ENCODE measurements at places on chromosomes 1 and 21.
A peak's percentile ranks its signal among the peaks of the same experiment; 100 is the strongest.

DNA sequence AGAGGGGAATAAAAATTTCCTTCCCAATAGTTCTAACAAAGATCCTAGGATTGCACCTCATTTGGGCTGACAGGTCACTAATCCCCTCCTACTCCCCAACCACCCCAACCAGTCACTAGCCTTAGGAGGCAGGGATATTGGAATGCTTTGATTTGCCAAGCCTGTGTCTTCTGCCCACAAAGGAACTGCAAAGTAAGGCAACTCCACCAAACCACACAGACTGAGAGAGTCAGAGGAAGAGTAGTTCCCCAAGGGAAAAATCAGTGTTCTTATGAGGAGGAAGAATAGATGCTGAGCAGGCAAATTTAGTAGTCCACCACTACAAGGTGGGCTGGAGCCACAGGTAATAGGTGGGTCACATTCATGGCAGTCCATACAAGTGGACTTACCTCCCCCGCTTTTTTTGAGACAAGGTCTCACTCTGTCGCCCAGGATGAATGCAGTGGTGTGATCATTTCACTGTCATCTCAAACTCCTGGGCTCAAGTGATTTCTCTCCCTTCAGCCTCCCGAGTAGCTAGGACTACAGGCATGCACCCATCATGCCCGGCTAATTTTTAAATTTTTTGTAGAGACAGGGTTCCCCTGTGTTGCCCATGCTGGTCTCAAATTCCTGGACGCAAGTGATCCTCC, 3.7 kb upstream of the TMEM39B start:
- no peak for DNase-seq

DNA sequence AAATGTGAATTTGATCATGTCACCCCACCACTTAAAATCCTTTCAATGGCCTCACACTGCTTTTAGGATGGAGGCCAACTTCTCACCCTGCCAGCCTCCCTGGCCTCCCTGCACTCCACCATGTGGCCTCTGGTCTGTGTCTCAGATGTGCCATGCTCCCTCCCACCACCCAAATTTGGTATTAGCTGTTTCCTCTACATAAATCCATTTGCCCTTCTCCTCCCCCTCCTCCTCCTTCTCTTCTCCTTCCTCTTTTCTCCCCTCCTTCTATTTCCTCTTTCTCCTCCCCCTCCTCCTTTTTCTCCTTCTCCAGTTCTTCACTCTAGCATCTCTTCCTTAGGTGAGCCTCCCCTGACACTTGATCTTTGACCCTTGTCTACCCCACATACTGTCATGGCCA, 16.7 kb upstream of the GUCA2B start:
- no peak for DNase-seq

GRCh38 chr1:3774276-3774945, 1.9 kb downstream of the SMIM1 start:
- no peak for DNase-seq

DNA sequence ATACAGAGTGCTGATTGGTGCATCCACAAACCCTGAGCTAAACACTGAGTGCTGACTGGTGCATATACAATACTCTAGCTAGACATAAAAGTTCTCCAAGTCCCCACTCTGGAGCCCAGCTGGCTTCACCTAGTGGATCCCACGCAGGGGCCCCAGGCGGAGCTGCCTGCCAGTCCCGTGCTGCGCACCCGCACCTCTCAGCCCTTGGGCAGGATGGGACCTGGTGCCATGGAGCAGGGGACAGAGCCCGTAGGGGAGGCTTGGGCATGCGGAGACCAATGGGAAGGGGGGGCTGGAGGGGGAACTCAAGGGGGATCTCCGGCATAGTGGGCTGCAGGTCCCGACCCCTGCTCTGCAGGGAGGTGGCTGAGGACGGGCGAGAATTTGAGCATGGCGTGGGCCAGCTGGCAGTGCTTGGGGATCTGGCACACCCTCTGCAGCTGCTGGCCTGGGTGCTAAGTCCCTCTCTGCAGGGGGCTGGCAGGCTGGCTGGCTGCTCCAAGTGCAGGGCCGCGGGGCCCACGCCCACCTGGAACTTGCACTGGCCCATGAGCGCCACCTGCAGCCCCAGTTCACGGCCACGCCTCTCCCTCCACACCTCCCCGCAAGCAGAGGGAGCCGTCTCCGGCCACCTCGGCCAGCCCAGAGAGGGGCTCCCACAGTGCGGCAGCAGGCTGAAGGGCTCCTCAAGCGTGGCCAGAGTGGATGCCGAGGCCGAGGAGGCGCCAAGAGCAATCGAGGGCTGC, 104.9 kb downstream of the NTMT2 start:
- DNase-seq: no peak

- DNase-seq: no peak
Observed at GRCh38 chr1:20379075-20379474, 88.4 kb downstream of the VWA5B1 start.

GRCh38 chr21:38621132-38621531, 122.9 kb upstream of the ERG start:
- no peak for DNase-seq

- DNase-seq: no peak
Observed at GRCh38 chr1:184418652-184419349, 32.0 kb downstream of the C1orf21 start.

- no peak for DNase-seq
Observed at GRCh38 chr1:74773582-74773981, 40.6 kb downstream of the TYW3 start.

DNA sequence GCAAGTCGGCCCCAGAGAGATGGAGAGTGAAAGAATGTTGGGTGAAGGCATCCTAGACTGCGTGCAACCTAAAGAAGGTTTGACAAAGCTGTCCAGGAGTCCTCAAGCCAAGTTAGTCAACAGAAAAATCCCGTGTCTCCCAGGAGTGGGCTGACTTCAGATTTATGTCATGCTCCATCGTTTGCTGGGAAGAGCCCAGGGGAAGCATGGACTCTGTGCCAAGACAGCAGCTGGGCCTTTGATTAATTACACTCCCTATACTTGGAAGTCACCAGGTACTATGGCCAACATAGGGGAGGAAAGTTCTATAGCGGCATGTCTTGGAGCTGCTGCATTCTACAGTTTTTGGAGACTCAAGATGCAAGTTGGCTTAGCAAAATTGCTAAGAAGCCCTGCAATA, 247.4 kb downstream of the KAZN start:
- DNase-seq: no peak

DNA sequence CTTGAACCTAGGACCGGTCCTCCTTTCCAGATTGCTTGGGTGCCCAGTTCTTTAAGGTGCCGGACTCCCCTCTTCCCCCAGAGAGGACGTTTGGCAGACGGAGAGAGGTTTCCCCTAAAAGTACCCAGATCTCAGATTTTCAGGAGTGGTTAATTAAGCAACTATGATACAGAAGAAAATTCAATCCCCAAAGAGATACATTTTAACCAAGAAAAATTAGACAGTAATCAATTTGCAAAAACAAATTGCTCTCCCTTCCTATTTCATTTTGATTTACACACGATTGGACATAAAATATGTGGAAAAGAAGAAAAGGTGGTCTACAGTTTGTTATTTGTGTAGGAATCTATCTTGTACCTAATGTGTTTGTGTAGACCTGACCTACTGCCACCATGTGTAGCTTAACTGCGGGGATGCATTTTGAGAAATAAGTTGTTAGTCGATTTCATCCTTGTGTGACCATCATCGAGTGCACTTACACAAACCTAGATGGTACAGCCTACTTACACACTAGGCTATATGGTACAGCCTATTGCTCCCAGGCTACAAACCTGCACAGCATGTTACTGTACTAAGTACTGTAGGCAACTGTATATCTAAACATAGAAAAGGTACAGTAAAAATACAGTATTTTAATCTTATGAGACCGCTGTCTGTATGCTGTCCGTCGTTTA, 755 bp downstream of the RPAP2 start:
- no peak for DNase-seq

GRCh38 chr1:172449585-172450523, 6.0 kb upstream of the PIGC start:
- DNase-seq: no peak

- peak; percentile 53 for DNase-seq
Observed at GRCh38 chr1:176374967-176375569, 87.9 kb upstream of the PAPPA2 start.

DNA sequence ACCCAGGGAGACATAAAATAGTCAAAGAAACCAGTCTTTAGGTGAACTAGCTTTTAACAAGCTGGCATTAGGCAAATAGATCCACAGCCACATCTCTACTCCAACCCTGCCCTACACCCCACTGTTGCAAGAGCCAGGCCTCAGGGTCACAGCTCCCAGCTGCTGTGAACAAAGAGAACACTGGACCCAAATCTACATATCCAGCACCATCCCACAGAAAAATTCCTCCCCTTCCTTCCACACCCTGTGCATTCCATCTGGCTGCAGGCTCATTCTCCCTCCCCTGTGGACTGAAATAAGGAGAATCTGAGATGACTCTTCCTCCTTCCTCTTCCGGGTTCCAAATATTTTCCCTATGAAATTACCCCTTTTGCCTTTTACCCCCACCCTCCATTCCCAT, 23.2 kb downstream of the DLGAP3 start:
- DNase-seq: no peak

- DNase-seq: no peak
Observed at GRCh38 chr1:230270185-230270558, 156.0 kb downstream of the PGBD5 start.

DNA sequence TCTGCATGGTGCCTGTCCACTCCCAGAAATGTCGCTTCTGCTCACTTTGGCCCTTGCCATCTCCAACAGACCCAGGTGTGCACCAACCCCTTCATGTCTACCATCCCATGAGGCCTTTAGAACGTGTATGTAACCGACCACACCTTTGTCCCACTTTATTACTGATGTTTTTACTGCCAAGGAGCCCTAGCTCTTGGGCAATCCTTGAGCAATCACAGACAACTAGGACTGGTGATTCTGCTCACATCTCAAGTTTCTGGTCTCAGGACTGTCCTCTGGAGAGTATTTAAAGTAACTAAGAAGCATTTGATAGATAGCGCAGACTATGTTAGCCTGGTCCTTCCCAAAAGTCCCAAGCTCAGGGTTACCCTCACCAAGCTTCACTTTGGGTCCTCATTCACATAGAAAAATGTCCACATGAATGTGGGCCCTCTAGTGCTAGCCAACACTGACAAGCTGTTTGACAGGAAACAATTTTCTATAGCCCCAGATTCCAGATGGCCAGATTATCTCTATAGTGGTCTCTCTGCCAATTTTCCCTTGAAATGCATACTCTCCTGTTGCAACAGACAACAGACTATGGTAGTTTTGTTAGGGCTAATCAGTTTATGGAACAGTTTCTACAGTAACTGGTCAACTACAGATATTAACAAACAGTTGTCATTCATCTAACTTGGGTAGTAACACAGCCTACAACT, 6.9 kb upstream of the TMEM81 start:
- no peak for DNase-seq

DNA sequence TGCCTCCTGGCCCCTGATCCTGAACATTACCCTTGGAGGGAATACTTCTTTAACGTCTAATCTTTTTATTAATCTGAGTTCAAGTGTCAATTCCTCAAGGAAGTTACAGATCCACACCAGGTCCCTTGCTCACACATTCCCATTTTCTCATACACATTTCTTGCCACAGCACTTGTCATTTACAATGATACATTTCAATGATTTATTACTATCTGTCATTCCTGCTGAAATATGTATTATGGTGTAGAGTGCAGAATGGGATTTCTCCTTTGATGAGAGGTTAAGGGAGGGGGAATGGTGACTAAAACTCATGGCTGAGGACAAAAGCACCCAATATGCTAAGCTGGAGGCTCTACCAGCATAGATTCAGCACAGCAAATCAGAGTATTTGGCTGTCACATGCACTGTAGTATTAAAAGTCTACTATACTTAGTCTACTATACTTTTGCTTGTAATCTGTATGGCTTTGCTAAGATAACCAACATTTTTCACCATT, 982.5 kb downstream of the TTLL7 start:
- DNase-seq: no peak

GRCh38 chr1:230186003-230186863, 119.2 kb downstream of the GALNT2 start:
- no peak for DNase-seq

DNA sequence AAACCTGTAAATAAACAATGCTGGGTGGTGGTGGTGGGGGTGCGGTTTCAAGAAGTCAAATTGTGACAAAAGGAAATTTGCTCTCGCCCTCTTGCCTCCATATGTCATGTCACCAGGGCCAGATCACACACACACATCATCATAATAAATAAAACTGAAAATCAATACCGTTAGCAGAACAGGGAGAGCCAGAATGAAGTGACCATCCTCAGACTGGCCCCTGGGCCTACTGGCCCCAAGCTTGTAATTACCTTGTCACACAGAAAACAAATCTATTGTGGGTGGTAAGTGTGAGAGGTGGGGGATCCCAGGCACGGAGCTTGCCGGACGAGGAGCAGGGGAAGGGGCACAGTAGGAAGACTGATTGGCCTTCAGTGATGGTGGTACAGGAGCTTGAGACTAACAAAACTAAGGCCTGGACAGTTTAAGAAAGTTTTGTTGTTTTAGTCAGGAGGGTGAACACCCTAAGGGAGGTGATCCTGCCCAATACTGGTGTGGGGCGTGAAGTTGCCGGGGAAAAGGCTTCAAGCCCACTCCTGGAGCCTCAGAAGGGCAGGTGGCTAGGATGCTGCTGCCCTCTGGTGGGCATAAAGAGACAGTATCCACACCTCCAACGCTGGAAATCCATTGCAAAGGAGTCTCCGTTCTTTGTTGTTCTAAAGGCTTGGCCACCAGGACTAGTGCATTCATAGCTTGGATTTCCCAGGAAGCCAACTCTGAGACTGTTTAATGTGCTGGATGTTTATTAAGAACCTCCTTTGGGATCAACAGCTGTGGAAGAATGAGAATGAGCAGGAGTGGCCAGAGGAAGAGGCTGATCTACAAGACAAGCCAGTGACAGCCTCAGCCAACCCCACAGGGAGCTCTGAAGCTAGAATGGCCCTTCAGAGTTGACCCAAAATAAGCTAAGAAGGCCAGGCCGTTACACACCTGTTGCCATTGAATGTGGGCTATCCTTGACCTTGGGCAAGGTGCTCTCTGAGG, 8.1 kb upstream of the C1orf216 start:
- peak; percentile 43 for DNase-seq

DNA sequence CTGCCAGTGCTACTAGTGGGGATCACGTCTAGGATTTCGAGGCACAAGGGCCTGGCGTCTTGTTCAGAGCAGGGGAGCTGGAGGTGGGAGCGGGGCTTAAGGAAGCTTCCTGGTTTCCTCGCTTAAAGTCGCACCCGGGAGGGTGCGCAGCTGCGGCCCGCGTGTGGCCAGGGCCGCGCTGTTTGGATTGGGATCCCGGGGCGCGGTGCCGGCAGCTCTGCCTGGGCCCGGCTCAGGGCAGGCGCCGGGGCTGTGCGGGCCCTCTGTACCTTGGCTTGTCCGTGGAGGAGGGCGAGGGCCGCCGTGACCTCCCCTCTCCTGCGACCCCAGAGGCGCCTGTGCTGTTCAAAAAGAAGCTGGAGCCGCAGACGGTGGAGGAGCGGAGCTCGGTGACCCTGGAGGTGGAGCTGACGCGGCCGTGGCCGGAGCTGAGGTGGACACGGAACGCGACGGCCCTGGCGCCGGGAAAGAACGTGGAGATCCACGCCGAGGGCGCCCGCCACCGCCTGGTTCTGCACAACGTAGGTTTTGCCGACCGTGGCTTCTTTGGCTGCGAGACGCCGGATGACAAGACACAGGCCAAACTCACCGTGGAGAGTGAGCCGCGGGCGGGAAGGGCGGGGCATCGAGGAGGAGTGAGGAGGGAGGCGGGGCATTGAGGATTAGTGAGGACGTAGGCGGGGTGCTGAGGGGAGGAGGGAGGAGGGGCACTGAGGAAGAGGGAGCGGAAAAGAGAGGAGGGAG, 67.8 kb downstream of the OBSCN start:
- peak; percentile 88 for DNase-seq

GRCh38 chr1:212421165-212421564, 6.5 kb upstream of the PACC1 start:
- no peak for DNase-seq

- DNase-seq: peak; percentile 79
Observed at GRCh38 chr21:17612565-17613241, at the start of gene BTG3. BTG3 (minus strand) TSS chr21:17612901; CDS start chr21:17609144, 3,757 bp downstream.

GRCh38 chr1:186413319-186413718, 37.7 kb downstream of the ODR4 start:
- no peak for DNase-seq
